ENCODE measurements at places on chromosomes 4 and X.

DNA sequence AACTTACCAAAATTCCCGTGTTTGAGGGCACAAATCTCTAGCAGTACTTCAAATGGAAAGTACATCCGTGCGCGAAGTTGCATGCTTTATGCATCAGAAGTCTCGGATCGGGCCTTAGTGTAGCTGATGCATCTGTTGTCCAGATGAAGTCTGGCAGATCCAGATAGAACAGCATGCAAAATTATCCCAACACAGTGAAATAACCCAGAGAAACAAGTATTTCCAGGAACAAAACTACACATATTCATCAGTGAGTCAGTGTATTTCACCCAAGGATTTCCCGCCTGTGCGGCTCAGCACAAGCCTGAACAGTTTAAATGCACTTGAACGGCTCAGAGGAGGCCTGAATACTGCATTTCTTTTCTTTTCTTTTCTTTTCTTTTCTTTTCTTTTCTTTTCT is 27.4 kb upstream of the CLDN24 start:
- DNase-seq = no peak

GRCh38 chrX:110383414-110383813 is 24.8 kb downstream of the RTL9 start:
- no peak for DNase-seq

GRCh38 chr4:186762361-186762760 is 38.7 kb upstream of the FAT1 start:
- no peak for DNase-seq

DNA sequence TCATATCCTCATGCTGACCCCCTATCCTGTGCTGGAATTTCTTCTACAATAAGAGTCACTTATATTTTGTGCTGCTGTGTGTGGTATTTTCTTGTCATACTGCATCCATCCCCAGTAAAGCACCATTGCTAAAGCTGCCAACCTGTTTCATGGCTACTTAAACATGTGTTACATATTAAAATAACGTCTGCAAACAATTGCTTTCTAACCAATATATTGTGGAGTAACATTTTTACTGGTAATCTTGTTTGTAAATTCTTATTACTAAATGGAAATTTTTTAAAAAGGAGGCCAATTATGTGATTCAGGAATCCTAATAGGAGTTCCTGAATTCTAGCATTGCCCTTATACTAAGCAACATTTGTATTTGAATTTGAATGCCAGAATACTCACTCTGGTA is 160.3 kb upstream of the VEGFC start:
- DNase-seq = no peak

GRCh38 chrX:48180811-48181210 is 15.8 kb downstream of the SSX5 start:
- no peak for DNase-seq

DNA sequence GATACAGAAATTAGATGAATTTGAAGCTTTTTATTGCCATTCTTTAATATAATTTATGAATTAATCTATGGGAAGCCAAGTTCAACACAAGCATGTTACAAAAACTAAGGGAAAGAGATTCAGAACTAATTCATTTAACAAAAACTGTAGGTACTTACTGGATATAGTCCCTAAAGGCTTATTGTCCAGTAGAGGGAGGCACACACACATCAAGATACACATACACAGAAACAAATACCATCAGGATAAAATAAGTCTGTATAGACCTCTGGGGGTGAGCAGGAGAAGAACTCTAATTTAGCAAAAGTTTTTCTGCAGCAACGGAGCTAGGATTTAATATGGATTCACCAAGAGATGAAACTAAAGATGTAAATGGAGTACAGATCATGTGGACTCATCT is 83.0 kb upstream of the IL13RA1 start:
- DNase-seq = no peak

- no peak for DNase-seq
These were observed 133.8 kb downstream of the PDGFC start for GRCh38 chr4:156837625-156838345.

DNA sequence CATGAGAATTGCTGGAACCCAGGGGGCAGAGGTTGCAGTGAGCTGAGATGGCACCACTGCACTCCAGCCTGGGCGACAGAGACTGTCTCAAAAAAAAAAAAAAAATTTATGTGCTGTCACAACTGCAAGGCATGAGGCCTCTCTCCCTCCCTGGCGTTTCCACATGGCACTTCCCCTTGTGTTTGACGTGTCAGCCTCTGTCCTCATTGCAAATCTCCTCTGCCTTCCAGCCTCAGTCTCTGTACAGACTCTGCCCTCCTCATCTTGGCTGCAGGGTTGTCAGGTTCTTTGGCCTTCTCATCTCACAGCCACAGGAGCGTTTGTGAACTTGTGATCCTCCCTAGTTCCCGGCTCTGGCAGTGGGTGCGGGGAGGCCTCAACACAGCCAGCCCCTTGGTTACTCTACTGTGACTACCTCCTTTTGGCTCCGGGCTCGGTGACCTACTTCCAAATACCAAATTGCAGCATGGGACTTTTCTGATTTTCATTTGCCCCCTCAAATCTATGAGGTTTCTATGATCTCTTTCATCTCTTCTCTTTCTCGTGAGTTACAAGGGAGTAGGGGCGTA is 250.0 kb downstream of the CBR4 start:
- DNase-seq = no peak

- DNase-seq = no peak
These were observed 249.7 kb downstream of the RAPGEF2 start for GRCh38 chr4:159352609-159353008.

- no peak for DNase-seq
These were observed 196.2 kb downstream of the SNCA start for GRCh38 chr4:89640620-89641366.

GRCh38 chr4:167711517-167711916 is 380.8 kb upstream of the ANXA10 start:
- DNase-seq = no peak
